ENCODE measurements at places on chromosomes 6 and 20. TPM values are rescaled to one million over a fixed set of nuclear protein-coding genes. Genes with fewer than 3 reads are reported as not detected.

SLC22A7 gene
- 0.36 TPM for total RNA-seq

SNX3 gene
- total RNA-seq, result 98.4 TPM

DNA sequence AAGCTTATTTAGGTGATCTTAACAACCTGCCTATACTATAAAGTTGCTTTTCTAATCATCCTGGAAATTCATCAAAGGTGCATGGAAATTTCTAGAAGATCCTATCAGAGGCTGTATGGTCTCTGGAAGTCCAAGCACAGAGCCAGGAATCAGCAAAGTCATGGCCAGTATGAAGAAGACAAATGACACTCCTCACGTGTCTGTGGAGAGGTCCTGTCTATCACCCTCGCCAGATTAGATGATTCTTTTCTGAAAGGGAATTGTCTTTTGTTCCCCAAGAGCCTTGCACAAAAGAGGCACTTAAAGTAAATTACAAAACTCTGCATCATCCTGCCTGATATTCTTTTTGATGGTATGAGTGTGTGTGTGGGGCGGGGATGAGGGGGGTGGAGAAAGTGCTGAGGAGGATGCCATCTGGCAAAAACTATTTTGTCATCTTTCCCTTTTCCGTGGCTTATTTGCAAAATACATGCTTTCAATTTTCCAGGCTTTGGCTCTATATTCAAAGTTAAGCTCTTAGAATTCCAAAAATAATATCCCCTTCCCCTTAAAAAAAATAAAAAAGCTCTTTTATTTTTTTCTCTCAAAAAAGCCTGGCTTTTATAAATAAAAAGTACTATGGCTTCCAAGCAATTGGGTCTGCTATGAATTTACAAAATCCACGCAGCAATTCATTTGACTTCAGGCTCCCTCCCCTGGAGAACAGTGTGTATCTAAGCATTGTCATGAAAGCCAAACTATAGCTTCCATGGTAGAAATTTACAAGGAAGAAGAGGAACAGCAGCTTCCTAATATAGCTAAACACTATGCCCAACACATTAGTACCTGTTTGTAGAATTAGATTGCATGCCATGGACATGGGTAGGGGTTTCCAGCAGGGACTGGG lies 185.2 kb upstream of the ARG1 start:
- DNase-seq, result no peak

- no peak for DNase-seq
These were observed 648.3 kb downstream of the EPM2A start for GRCh38 chr6:145087034-145087433.

MEP1A gene
- 0.09 TPM for total RNA-seq

GRCh38 chr6:2943564-2943955 lies 27.8 kb downstream of the SERPINB6 start:
- DNase-seq, result no peak

DNA sequence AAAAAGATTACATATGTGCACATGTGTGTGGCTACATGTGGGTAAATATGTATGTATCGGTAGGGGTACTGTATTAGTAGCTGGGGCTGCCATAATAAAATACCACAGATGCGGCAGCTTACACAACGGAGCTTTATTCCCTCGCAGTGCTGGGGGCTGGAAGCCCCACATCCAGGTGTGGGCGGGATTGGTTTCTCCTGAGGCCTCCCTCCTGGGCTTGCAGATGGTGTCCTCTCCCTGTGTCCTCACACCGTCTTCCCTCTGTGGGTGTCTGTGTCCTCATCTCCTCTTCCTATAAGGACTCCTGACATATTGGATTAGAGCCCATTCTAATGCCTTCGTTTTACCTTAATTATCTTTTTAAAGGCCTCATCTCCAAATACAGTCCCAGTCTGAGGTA lies 97.7 kb downstream of the LY86 start:
- no peak for DNase-seq

MUC22 gene
- total RNA-seq, result not detected

ENPP4 gene
- total RNA-seq, result 30.3 TPM

TNF gene
- 0.18 TPM for total RNA-seq

GGTLC1 gene
- not detected for total RNA-seq

DNA sequence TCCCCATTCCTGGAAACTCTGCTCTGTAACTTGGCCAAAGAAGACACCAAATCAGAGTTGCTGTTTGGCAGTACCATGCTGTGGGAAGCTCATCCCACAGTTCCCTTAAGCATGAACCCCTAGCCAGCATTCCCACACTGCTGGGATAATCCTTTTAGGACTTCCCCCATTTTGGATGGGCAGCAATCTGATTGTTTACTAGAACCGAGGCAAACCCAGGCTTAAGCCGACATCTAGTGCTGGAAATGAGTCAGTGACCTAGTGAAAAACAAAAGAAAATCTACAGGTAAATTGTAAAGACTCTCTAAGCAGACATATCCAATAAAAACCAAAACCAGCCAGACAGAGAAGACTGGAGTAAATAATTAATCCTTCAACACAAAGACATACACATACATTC lies 5.2 kb downstream of the DNAH8 start:
- no peak for DNase-seq

DNA sequence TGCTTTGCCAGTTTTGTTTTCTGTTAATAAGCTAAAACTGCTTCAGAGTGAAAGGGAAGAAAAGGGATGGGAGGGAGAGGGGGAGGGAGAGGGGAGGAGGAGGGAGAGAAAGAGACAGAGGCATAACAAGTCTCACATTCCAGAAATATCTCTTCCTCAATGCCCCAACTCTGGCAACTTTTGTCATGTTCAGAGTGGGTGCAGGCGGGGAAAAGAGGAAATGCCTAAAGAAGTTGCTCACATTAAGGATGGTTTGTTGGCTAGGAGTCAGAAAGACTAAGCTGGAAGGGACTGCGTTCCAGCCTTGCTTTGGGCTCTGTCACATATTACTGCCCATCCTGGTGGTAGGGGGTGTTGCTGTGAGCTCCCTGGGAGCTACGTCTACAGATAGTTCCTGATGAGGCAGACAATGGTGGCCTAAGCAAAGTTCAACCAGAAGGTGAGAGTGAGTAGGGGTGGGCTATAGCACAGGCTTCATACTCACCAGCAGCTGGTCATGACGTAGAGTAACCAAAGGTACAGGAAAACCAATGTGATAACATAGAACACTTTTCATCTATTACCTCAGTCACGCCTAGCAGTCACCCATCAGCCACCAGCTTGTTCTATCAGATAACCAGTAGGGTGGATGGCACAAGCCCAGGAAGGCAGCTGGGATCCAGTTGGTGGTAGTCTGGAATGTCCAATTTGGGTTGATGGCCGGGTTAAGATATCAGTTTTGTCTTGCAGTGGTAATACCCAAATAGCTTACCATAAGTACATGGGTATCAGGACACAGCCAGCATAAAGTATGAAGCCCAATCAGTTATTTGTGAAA lies 2.1 kb downstream of the TSPYL4 start:
- no peak for DNase-seq

- peak; percentile 65 for DNase-seq
These were observed 45.7 kb downstream of the OR2B2 start for GRCh38 chr6:27866357-27867050.

DNA sequence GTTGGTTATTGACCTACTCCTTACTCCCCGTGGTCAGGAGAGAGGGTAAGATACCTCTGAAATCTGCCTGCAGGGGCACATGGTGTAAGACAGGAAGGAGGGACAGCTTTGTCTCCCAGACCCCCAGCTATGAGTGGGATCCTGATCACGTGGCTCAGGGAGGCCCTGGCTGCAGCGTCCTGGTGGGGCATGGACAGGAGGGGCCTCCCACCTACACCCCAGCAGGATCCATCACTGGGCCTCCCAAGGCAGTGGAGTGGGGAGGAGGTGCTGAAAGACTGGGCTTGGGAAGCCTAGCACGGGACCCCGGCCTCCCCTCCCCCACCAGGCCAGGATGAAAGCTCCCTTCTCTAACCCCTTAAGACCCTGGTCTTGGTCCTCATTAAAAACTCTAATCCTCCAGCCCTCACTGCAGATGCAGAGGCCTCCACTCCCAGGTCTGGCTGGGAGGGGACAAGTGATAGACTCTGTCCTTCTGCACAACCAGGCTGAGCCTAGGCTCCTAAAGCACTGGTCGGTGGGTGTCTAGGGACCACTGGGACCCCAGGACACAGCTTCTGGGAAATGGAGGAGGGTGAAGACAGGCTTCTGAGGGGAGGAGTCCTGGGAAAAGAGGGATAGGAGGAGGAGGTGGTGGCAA lies 29.6 kb upstream of the VEGFA start:
- DNase-seq, result no peak

DNA sequence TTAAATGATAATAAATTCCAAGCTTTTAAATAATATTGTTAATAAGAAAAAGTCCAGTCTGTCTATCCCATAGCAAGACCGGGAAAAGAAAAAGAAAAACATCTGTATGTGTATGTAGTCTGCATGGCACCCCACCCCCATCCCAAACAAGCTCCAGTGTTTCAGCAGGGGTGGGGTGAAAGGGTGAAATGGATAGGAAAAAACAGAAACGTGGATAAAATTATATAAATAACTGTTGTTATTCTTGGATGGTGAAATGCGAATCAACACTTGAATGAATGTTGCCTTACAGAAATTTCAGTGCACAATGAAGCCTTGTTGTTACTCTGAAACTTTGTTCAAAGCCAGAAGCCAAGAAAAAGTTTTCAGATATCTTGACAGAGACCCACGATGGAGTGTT lies 31.4 kb downstream of the HAO1 start:
- DNase-seq, result no peak

BMP5 gene
- 17.4 TPM for total RNA-seq

SLPI gene
- 0.82 TPM for total RNA-seq

- DNase-seq, result no peak
These were observed 860 bp downstream of the DEFB124 start for GRCh38 chr20:31474097-31474436.

GRCh38 chr20:4556781-4557180 lies 164.9 kb upstream of the PRND start:
- DNase-seq, result no peak

DNA sequence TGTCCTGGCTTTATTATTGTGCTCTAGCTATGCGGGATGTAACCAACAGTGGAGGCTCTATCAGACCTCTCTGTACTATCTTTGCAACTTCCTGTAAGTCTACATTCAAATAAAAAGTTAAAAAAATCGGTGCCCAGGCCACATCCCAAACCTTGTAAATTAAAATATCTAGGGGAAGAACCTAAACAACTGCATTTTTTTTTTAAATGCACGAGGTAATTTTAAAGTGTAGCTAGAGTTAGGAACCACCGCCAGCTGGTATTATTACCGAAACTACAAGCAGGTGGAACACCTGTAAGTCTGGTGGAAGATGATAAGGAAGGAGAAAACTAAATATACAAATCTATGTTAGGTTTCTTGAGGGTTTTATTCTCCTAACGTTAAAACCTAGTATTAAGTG lies 34.5 kb upstream of the ID4 start:
- no peak for DNase-seq

DNA sequence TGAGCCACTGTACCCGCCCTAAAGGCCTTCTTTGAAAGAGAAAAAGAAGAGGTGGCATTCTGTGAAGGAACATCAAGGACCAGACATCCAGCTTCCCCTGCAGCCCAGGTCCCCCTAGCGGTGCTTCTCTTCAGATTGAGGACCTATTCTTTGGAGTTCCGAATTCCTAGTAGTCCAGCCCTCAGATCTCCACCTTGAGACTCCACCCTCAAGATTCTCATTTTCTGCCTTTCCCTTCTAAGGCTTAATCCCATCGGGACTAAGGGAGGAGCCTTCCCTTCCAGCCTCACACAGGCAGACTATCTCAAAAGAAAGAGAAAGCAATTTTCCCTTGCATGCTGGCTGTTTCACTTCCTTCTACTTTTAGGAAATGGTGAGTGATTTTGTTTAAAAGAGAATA lies 32.5 kb downstream of the MUC22 start:
- peak; percentile 19 for DNase-seq

DNA sequence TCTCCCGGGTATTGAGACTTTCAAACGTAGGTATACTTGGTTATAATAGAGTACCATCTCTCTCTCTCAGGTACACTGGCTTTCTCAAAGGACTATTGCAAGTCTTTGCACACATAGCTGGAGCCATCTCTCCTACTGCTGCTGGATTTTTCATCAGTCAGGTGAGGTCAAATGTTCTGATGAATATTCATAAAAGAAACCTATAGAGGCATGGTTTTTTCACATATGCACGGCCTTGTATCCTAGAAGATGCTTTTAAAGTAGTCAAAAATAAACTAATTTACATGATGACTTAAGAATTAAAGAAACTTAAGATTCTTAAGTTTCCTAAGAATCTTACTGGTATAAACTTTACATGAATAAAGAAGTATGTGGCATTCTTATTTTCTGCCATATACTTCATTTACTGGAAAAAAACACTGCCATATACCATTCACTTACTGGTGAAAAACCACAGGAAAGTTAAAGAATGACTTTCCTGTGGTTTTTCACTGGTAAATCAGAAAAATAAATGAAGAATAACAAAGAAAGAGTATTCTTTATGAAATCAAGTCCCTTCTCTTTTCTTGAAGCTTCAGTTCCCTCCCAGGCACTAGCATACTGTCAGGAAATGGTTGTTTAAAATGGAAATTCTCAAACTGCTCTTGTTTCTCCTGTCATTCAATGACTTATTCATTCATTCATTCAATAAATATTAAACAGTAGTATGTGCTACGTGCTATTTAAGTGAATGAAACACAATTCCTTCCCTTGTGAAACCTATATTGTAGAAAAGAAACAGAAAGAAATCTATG lies 23.5 kb downstream of the SLC17A4 start:
- no peak for DNase-seq

- no peak for DNase-seq
These were observed 5.4 kb downstream of the TRIM26 start for GRCh38 chr6:30207619-30208295.

DNA sequence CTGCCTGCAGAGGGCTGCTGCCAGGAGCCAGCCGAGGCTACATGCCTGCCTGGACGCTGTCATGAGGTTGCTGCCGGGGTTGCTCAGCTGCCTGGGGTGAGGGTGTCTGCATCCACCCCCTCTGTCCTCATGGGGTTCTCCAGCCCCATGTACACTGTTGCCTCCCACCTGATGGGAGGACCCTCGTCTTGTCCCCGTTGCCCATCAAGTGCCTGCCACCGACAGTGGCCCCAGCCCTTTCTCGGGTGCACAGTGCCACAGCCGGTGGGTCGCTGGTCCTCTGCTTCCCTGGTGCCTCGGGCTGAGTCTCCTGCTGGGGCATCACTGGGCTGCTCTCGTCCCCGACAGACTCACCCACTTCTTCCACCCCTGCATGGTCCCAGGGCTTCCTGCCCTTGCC lies 313.7 kb downstream of the CDH4 start:
- DNase-seq, result no peak

GRCh38 chr20:62269871-62270270 lies 31.6 kb downstream of the OSBPL2 start:
- no peak for DNase-seq

Data from cerebellum (tissue), 4 donors.